GM23248 (cell line): ENCODE measurements at places on chromosomes 4 and X.

GRCh38 chr4:140157341-140157740 is 3.4 kb upstream of the MAML3 start:
- DNase-seq = no peak

DNA sequence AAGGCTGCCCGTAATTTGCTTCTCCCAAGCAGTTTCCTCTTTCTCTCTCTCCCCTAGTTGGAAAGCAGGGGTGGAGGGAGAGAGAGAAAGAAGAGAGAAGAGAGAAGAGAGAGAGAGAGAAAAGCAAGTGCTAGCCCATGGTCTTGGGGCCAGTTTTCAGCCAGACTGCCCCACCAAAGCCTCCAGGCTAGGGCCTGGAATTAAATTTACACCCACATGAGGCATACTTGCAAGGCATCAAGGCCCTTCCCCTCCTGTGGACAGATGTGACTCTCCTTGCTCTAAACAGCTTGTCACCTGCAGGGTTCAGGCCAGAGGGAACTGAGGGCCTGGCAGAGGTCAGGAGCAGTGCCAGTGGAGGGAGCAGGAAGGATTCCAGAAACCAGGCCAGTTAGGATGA is 1.7 kb upstream of the CXCR3 start:
- no peak for DNase-seq

DNA sequence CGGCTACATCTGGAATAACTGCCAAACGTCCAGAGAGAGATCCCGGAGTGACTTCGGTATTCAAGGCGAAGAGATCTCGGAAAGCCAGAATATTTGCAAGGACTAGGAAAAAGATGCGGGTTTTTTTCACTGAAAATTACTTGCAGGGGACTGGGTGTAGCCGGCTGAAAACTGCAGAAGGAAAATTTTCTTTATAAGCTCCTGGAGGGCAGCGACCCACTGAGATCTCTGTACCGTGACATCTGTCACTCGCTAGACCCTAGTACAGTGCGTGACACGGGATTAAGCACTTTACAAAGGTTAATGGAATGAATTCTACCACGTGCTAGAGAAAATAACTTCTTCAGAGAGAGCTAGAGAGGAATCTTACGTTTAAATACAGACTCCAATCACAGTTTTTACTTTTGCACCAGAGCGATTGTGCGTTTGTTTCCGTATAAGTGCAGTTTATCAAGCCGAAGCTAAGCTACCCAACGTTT is 1.1 kb upstream of the LCORL start:
- DNase-seq = peak; percentile 24

- no peak for DNase-seq
These were observed 192.9 kb upstream of the CTSO start for GRCh38 chr4:156146571-156146970.
